Stimulated activated CD4-positive, alpha-beta T cell treated with anti-CD3 and anti-CD28 coated beads, Interleukin-1b, Interleukin-23, amount 100 ng/mL, for 1 hour (primary cell): ENCODE measurements at places on chromosomes 7 and 10.

DNA sequence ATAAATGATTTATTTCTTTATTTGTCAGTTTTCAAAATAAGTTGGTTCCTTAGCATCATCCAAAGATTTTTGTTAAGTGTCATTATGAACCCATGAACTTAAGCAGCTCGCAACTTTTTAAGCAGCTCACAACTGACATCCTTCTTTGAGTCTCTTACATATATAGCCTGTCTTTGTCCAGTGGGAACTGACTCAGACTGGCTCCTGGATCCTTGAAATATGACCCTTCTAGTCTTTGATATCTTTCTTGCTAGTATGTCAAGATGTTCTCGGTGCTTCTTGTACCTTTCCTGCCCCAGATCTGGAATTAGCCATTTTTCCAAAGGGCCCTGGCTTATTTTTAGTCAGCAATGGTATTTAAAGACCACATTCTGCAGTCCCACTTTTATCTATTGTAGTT lies 53.9 kb upstream of the ARID5B start:
- no peak for DNase-seq

- DNase-seq: no peak
Measured at GRCh38 chr10:5951167-5951711, 26.1 kb downstream of the IL15RA start.

- DNase-seq: no peak
Measured at GRCh38 chr7:115359119-115359518, 437.2 kb downstream of the MDFIC start.

GRCh38 chr10:131978366-131978765 lies 3.4 kb downstream of the BNIP3 start:
- DNase-seq: no peak

DNA sequence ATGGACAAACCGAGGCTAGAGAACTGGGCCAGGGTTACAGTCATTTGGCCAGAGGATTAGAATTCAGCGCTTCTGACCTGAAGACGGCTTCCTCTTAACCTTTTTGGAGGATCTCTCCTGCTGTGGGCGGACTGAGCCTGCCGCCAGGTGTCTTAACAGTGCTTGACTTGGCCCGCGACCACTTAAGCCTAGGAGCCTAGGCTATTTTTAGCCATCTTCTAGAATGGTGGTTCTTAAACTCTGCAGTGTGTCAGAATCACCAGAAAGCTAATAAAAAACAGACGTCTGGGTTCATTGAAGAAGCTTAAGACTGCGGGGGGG lies 722 bp downstream of the MDH2 start:
- no peak for DNase-seq

- no peak for DNase-seq
Measured at GRCh38 chr10:15361131-15361530, 10.0 kb downstream of the FAM171A1 start.

DNA sequence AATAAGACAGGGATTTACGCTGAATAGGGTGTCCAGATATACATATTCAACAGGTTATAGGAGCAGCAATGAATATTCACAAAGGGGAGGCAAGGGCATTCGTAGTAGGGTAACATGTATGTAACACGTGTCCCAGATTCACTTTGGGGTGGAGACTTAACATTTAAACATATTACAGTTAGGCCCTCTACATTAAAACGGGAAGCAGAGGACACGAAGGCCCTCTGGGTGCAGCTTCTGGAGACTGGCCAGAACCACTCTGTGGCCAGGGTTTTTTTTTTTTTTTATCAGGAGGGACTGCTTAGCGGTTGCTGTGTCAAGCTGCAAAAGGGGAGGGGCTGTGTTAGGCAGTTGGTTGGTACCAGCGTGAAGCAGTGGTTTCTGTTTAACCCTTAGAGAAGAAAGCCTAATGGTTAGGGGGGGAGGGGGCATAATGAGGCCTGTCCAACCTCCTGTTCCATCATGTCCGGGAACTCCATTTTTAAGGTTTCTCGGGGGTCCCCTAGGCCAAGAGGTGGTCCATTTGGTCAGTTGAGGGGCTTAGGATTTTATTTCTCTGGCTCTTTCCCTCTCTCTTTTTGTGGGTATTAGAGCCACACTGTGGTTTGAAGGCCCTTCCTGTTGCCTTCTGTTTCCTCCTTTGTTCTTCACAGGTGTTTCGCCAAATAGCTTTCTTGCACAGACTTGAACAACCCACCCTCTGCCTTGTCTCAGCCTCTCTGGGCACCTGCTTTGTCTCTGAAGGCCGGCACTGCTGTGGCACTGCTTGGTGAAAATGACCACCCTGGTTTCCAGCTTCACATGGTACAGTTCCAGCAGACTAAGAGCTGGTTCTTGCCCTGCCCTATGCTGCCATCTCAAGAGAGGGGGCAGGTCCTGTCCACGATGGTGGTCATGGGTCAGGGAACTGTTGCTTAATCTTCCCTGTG lies 26.4 kb downstream of the PRF1 start:
- DNase-seq: no peak

GRCh38 chr10:117720931-117721835 lies 178.6 kb downstream of the EMX2 start:
- no peak for DNase-seq

DNA sequence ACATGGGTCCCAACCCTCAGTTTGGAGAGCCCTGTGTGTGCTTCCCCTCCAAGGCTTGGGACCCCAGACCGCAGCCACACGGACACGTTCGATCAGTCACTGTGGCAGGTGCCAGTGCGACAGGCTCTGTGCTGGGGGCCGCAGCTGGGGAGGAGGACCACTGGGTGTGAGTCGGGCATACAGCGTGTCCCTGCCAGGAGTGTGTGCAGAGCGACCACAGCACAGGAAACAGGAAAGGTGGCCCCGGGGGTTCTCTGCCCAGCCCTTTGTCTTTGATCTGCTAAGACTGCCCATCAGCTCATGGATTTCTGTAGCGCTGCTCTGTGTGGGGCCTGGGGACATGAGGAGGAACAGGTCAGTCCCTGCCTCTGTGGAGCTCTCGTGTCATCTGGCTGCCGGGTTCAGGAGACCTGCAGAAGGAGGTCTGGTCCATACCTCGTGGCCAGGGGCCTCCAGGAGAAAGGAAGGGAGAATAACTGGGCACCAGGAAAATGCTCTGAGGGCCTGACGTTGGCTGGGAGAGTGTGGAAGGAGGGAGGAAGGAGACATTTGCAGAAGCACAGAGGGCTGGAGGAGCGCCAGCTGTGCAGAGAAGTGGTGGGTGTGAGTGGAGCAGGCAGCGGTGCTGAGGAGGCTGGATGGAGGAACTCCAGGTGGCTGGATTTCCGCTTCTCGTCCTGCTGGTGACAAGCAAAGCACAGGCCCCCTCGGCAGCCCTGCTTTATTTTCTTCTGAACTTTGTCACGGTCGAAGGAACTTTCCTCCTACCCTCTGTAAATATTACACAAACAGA lies 4.1 kb downstream of the NUDT1 start:
- no peak for DNase-seq

- DNase-seq: no peak
Measured at GRCh38 chr7:6346581-6346980, 74.2 kb upstream of the CYTH3 start.

DNA sequence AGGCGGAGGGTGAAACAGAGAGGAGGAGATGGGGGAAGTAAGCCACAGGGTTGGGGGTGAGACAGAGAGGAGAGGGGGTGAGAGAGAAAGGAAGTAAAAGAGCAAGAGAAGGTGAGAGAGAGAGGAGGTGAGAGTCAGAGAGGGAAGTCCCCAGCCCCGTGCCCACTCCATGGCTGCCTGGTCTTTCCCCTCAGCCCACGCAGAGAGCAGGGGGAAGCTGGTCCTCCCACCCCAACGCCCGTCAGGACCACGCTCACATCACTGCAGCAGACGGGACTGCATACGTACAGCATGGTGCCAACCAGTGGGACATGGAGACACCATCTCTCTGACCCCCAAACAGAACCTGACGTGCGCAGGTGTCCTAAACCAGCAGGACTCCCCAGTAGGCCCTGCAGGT lies 12.1 kb upstream of the PDGFA start:
- DNase-seq: no peak

DNA sequence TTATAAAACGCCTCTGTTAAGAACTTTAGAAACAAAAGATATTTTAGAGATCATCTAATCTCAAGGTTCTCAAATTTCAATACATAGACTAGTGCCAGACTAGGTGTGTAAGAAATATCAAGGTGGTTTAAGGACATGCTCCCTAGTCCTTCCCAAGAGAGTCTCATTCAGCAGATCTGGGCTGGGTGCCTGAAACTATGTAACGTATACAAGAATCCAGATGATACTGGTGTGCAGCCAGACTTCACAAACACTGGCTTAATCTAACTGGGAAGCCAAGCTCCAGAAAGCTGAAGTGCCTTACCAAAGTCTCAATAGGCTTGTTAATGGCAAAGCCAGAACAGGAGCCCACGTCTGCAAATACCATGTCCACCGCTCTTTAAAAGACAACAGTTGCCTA lies 105.0 kb upstream of the AMPH start:
- DNase-seq: no peak

- DNase-seq: no peak
Measured at GRCh38 chr7:30029696-30030095, 1.5 kb downstream of the PLEKHA8 start.

- DNase-seq: peak; percentile 10
Measured at GRCh38 chr7:131501422-131501821, 55.0 kb downstream of the PODXL start.

- no peak for DNase-seq
Measured at GRCh38 chr10:110511734-110512449, 14.2 kb downstream of the DUSP5 start.

GRCh38 chr7:45153233-45153632 lies 4.4 kb upstream of the RAMP3 start:
- no peak for DNase-seq

GRCh38 chr10:77247031-77247990 lies 390.3 kb downstream of the KCNMA1 start:
- DNase-seq: no peak

- no peak for DNase-seq
Measured at GRCh38 chr7:149853157-149853556, 15.0 kb downstream of the ZNF862 start.

GRCh38 chr7:156780724-156781455 lies 112.1 kb downstream of the LMBR1 start:
- no peak for DNase-seq

GRCh38 chr10:114437473-114438292 lies 33.4 kb upstream of the AFAP1L2 start:
- DNase-seq: no peak

DNA sequence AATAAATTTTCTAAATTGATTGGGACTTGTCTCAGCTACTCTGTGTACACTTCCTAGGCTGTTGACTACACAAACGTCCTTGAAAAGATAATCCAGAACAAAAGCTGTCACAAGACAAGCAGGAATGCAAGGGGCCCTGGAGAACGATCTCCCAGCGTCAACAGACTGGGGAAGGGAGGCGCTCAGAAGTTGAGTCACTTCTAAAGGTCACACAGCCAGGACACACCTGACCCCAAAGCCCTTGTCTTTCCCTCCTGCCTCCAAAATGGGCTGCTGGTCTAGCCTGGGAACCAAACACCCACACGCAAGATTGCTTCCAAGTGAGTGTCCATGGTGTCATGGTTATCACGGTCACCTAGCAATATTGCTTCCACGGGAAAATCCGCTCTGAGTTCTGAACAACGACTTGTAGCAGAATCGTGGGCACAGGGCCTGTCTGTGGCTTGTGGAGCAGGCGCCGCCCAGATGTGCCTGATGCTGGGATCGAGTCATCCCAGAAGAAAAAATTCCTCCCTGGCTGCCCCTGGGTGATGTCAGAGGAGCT lies 49.8 kb downstream of the SPOCK2 start:
- no peak for DNase-seq

GRCh38 chr7:110142939-110143526 lies 947.9 kb upstream of the LRRN3 start:
- DNase-seq: no peak

DNA sequence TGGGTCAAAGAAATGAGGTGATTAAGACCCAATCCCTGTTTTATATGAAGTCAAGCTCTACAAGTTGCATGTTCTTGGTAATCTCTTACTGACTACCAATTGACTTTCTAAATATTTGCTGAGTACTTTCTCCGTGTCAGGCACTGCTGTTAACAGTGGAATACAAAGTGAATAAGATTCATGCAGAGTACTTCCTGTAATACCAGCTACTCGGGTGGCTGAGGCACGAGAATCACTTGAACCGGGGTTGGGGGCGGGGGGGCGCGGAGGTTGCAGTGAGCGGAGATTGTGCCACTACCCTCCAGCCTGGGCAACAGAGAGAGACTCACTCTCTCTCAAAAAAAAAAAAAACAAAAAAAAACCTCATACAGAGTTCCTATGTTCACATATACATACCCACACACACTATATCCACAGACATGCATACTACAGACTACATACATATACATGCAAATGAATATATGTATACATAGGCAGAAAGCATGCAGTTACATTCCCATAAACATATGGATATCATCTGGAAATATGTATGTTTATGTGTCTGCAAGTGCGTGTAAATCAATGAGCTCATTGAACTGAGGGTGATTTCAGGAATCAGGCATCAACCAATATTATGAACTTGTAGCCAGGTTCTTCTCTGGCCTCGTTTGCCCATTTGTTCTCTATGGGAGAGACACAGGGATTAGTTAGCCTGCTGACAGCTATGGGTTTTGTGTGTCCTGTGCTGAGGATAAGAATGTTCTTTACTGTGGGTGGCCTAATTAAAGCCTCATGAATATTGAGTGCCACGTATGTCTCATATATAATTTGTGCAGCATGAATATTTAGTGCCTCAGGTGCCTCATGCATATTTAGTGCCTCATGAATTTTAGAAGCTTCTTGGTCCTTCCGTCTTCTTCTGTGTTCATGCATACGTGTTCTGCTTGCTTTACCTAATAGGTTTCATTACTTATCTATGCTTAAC lies 73.9 kb downstream of the BICC1 start:
- no peak for DNase-seq

DNA sequence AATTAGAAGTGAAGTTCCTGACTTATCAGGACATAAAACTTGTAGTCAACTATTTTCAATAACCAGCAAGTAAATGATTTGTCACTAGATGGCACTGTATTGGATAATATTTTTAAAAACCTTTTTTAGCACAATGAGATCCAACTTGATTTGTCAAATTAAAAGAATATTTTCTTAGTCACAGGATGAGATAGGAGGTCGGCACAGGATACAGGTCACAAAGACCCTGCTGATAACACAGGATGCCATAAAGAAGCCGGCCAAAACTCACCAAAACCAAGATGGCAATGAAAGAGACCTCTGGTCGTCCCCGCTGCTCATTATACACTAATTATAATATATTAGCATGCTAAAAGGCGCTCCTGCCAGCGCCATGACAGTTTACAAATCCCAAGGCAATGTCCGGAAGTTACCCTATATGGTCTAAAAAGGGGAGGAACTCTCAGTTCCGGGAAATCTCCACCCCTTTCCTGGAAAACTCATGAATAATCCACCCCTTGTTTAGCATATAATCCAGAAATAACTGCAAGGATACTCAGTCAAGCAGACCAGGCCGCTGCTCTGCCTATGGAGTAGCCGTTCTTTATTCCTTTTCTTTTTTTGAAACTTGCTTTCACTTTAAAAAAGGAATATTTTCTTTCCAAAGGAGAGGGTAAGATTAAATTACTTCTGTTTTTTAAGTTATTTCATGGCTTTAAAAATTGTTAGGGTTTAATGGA lies 255.7 kb upstream of the MKLN1 start:
- DNase-seq: no peak

DNA sequence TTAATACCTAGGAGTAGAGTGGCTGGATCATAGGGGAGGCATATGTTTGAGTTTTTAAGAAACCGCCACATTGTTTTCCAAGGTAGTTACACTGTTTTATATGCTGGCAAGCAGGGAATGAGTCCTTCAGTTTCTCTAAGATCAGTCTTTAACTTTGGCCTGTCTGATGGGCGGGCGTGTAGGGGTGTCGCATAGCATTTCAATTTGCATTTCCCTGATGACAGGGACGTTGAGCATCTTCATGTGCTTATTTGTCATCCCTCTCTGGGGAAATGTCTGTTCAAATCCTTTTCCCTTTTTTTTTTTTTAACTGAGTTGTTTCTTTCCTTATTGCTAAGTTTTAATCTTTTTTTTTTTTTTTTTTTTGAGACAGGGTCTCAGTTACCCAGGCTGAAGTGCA lies 9.8 kb downstream of the MTG1 start:
- no peak for DNase-seq
